Fibroblast of skin of abdomen (primary cell): ENCODE measurements at places on chromosomes 16 and 17.

- no peak for DNase-seq
Observed at GRCh38 chr17:413706-414380, 61.2 kb upstream of the RPH3AL start.

DNA sequence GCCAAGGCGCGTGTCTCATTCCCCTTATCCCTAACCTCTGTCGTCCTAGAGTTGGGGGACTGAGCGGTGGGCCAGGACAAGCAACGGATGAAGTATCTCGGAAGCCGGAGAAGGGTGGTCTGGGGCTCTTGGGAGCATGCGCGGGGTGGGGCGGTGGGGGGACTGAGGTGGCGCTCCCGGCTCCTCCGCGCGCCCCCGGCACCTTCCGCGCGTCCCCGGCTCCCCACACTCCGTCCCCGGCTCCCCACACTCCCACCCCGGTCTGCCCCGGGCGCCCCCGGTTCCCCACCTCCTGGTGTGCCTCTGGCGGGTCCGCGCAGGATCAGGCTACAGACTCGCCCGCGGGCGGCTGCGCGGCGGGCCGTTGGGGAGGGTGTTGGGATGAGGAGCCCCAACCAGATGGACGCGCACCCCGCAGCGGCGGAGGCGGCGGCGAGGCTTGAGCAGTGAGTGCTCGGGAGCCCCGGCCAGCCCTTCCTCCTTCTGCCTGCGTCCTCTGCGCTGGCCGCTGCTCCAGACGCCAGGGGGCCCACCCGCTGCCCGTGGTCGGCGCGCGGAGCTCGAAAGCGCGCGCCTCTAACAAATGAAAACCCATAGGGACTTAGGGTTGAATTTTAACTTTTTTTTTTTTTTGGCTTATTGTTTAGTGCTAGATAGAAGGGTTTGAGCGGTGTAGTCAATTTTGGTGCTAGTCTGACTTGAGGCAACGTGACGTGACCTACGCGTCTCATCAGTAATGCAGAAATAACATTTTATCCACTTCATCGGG is 5.6 kb upstream of the CRYM start:
- peak; percentile 44 for DNase-seq

- no peak for DNase-seq
Observed at GRCh38 chr16:20352615-20353014, at the start of gene UMOD. UMOD (minus strand) TSS chr16:20352715; CDS start chr16:20350737, 1,978 bp downstream.

DNA sequence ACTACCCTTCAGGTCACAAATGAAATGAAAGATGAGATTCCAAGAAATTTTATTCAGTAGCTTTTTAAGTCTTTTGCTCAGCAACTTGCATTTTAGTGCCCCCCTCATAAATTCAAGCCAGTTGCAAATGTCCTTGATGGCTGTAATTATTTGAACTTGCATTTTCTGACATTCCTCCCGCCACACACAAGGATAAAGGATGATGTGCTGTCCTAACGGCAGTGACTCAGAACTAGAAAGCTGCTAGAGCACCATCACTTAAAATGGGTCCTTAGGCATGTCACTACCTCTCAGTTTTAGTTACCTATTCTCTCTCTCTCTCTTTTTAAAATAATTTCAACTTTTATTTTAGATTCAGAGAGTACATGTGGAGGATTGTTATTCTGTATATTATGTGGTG is 306.7 kb downstream of the CNTNAP4 start:
- no peak for DNase-seq

DNA sequence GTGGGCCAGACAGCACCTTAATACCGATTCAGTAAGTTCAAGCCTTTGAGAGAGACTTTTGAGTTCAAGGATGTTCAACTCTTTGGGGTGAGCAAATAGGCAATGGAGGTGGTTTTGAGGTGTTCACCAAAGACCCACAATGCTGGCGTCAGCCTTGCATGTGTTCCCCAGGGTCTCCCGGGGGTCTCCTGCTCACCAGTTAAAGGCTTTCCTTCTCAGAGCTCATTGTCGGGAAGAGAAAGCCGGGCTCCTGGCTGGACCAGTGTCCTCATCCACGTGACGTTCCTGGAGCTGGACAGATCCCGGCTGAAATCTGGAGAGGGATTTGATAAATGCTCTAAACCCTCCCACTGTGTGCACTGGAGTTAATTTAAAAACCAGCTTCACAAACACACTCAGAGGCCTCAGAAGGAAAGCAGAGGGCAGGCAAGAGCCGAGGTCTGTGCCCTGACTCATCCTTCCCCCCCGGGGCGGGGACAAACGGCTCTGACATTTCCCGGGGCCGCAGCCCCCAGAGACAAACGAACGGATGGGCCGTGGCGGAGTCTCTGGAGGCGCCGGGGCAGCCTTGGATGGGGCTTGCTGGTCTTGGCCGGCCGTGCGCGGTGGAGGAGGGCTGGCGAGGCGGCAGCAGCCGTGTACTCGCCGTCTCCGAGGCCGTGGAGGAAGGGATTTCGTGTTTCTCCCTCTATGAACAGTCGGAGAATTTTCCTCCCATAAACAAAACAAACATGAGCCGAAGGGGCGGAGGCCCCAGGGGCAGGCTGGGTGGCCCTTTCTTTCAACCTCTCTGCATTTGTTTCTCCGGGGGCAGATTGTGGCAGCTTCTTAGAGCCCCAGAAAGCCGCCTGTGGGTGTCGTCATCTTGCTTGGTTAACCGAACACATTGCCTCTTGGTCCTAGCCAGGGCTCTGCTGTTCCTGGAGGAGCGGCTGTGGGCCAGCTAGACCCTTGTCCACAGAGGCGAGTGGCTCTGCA is 94.2 kb downstream of the NTN1 start:
- peak; percentile 76 for DNase-seq

DNA sequence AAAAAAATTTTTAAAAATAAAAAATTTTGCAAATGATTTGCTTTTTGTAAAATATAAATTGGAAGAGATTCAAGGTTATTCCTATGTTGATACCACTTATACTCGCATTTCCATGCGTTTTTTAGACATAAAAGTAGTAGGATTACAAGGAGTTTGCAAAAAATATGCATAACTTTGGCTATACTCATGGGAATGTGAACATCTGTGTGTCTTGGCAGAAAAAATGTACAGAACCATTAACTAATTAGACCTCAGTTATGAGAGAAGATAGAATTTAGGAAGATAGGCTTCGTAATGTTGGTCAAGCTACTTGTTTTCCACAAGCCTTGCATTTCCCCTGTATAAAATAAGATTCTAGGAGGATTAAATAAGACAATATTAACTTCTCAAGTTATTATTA is 61.1 kb upstream of the VPS4A start:
- peak; percentile 68 for DNase-seq
